ENCODE measurements at places on chromosomes 3 and 15.

GRCh38 chr3:193680220-193680619, 87.2 kb downstream of the OPA1 start:
- no peak for DNase-seq

GRCh38 chr3:61450866-61451265, 110.5 kb upstream of the PTPRG start:
- DNase-seq = no peak

DNA sequence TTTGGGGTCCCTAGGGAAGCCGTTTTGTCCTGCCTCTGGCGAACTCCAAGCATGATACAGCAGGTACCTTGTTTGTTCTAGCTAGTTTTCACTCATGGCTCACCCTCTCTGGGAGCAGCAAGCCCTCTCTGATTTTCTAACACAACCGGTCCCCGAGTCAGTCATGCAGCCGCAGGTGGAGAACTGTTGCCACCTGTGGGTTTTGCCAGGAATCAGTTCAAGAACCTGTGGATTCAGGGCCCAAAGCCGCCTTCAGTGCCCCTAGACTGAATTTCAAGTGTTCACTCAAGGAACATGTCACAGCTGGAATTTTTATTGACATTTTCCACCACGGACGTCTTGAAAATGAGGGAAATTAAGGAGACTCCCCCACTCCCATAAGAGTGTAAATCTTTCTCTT, 13.3 kb upstream of the LRRK1 start:
- DNase-seq = no peak

GRCh38 chr3:168596175-168596823, 500.6 kb upstream of the GOLIM4 start:
- no peak for DNase-seq

DNA sequence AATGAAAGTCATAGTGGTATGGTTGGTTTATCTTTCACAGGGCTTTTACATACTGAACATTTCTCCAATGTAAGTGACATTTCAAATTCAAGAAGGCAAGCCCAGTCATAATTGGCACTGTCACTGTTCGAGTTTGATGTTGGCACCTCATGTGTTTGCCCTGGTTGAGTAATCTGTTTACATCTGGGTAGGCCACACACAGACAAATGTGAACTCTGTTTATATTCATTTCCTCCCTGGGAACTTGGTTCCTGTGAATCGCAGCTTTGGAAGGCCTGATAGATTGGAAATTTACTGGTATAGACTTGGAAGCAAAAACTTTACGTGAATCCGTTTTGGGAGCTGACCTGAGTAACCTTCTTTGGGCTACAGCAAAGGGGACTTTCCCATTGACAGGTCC, 395.2 kb upstream of the AZI2 start:
- no peak for DNase-seq

DNA sequence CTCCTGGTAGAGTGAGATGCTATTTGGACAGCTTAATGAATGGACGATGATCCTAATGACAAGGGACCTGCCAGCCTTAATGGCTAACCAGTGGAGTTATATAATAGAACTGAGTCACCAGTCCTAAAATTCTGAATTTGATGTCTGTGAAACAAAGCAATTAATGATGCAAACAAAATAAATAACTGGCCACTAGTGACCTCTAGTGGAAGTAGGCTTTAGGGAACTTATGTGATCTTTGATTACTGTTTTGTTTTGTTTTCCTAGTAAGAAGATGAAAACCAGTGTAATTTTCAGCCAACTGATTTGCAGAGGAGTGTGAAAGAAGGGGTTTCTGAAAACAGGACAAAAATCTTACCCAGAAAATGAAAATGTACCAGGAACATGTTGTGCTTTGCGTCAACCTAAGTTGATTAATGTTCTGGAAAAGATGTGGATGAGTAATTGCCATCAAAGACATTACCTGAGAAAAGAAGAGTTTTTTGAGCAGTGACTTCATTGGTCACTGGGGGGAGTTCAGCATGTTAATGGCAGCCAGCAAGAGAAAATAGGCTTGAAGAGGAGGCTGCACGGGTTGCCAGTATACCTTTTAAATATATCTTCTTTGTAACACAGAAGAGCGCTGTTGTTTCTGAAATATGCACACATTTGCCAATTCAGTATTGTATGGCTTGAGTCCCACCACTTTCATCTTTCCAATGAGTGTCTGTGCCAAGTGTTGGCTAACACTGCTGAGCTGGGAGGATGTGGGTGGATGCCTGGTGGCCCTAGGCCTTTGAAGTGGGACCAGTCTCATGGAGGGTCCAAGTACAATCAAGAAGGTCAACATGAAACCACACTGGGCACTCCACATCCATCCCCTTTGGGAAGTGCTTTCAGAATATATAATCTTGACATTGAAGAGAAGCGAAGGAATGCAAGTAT, 9.3 kb downstream of the VEPH1 start:
- DNase-seq = no peak

GRCh38 chr3:34782871-34783270, 856.5 kb upstream of the ARPP21 start:
- DNase-seq = no peak

GRCh38 chr15:49627407-49627877, 6.6 kb downstream of the DTWD1 start:
- DNase-seq = no peak

DNA sequence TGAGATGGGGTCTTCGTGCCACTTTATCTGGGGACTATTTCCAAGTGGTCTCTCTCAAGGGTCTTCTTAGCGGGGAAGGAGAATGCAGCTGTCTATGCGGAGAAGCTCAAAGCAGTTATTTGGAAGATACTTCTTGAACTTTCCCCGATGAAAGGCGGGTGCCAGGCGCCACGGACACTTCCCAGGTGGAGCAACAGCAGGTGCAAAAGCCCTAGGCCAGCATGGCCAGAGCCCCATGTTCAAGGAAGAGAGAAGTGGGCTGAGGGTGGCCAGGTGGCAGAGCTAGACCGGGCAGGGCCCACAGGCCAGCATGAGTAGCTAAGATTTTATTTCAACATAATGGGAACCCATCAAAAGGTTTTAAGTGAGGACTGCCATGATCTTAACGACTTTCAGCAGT, 232.8 kb downstream of the PDZRN3 start:
- no peak for DNase-seq

GRCh38 chr15:36152936-36153335, 426.5 kb upstream of the CDIN1 start:
- no peak for DNase-seq

GRCh38 chr15:64127521-64128270, 23.8 kb upstream of the SNX22 start:
- DNase-seq = no peak

GRCh38 chr15:89397653-89398023, 63.0 kb upstream of the POLG start:
- DNase-seq = no peak

GRCh38 chr3:138081371-138082084, 33.9 kb downstream of the DZIP1L start:
- DNase-seq = no peak

DNA sequence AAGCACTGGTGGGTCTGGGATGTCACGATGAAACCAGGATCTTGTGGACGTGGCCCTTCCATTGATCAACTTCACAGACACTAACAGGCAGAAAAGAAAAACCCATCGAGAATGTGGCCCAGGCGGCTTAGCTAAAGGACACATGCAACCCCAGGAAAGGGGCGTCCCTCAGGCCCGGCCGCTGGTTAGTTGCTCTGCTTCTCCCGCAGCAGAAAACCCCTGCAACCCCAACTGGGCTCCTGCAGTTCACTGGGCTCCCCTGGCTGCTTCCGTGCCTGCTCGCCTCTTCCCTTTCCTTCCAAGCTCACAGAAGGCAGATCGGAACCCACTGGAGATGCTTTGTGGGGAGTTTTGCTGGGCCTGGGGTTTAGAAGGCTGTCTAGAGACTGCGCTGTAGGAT, 1.1 kb downstream of the GASK1A start:
- no peak for DNase-seq

DNA sequence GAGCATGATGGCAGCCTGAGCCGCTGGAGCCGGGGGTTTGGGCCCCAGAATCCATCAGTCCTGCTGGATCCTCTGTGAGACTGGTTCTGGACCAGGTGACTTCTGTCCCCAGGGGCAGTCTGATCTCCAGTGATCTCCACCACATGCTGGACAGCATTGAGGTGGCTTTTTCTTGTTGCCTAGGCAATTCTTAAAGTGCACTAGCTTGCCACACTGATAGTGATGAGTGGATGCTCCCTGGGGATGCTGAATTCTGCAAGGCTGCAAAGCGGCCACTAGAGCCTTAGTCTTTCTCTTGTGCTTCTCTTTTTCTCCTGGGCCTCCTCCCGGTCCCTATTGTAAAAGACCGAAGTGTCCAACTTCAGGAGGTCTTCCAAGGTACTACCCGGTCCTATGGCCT, 70.4 kb upstream of the ATP11B start:
- no peak for DNase-seq

DNA sequence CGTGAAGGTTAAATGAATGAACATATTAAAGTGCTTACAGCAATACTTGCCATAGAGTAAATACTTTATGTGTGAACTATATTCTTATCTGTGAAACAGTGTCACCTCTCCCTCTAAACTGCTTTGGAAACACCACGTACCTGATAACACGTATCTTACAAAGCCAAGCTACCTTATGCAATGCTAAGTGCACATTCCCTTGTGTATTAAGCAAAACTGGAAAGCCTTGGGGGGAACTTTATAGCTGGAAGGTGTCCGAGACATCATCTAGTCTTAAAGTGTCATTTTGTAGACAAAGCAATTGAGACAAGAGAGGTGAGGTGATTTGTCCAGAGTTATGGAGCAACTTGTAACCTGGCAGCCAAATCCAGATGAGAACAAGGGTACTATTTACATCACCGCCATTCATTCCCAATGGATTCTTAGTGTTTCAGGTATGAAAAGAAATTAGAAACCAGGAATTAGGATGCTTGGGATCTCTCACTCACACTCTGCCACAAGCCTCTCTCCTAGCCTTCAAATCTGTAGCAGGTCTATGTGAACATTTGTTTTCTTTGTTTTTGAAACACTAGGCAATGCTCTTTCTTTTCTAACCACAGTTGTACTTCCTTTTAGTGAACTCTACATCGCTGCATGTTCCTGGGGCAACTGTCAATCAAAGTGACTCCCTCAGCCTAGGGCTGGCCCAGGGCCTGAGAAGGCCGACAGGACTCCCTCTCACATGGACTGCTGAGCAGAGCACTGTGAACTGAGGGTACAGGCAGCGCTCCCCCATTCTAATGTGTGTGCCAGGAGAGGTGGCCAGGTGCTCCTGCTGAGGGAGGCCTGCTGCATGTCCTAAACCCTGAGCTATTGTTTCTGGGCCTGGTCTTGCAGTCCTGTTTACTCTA, 13.9 kb upstream of the MGLL start:
- DNase-seq = no peak

- no peak for DNase-seq
Measured at GRCh38 chr3:115578331-115578730, 45.0 kb upstream of the GAP43 start.

GRCh38 chr3:177968891-177969290, 567.3 kb upstream of the KCNMB2 start:
- no peak for DNase-seq

- DNase-seq = no peak
Measured at GRCh38 chr3:123392368-123392767, 56.5 kb downstream of the ADCY5 start.

- no peak for DNase-seq
Measured at GRCh38 chr3:60146121-60146520, 1096.3 kb upstream of the CFAP20DC start.

- no peak for DNase-seq
Measured at GRCh38 chr15:92146511-92147150, 247.1 kb upstream of the ST8SIA2 start.

DNA sequence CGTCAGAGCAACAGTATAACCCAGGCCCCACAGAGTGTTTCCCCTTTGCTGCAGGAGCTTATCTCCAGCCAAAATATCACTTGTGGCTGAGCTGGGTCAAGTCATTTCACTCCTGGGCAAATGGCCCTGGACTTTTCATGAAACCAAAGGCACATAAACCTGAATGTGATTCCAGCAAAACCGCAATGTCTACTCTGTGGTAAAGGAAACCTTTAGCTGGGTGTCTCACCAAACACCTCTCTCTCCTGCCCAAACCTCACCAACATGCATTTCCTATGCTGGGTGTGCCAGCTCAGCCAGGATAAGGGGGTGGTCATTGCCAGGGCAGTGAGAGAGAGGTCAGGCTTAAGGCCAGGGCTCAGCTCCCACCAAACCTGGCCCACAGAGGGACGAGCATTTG, 67.4 kb downstream of the GTPBP8 start:
- DNase-seq = no peak

- DNase-seq = no peak
Measured at GRCh38 chr15:74735305-74735704, 10.0 kb upstream of the CYP1A1 start.

DNA sequence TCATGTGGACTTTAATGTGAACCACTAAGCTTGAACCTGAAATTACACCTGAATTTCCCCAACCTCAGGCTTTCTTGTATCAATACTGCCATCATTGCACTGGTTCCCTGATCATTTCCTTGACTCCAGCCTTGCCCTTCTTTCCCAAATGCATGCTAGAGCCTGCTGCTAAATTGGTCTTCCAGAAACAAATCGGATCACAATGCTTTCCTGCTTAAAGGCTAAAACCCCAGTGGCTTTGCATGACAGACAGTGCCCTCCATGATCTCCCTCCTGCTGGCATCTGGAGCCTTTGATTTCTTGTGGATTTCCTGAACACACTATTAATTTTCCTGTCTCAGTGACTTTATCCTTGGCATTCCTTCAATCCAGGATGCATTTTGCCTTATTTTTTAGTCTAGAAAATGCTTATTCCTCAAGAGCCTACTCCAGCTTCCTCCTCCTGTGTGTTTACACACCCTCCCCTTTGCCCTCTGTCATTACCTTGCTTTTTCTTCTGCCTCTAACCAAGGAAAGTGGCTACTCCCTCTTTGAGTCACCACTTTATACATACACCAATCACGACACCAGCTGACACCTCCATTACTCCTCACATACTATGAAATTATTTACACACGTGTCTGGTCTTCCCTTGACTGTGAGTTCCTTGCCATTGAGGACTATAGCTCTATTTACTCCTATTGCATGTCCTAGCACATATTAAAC, 214.6 kb downstream of the KCNAB1 start:
- DNase-seq = no peak

GRCh38 chr15:31069360-31070000, 32.0 kb downstream of the TRPM1 start:
- DNase-seq = no peak

DNA sequence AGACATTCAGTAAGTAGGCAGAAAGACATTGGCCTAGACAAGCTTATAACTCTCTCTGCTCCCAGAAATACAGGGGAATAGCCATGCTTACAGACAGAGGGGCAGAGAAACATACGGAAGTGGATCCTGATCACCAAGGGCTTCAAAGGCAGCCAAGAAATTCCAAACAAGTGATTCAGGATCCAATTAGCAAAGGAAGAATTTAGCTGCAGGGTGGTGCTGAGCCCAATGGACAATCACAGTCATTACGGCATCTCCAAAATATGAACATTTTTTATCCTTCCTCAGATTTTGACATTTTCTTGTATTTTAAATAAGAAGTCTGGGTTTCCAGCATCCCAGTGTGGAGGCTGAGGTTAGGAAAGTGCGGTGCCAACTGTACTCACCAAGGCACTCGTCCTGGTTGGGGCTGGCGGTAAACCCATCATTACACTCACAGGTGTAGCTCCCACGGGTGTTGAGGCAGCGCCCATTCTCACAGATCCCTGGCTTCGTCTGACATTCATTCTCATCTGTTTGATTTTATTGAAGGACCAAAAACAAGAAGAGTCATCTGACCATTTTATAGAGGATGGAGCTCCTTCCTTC, 96.8 kb downstream of the DUT start:
- DNase-seq = no peak

All from stimulated activated CD8-positive, alpha-beta memory T cell treated with anti-CD3 and anti-CD28 coated beads, Interleukin-4, amount 100 ng/mL, for 4 hours (primary cell).